ENCODE measurements at places on chromosomes 16 and 17.
A peak's percentile ranks its signal among the peaks of the same experiment; 100 is the strongest.

DNA sequence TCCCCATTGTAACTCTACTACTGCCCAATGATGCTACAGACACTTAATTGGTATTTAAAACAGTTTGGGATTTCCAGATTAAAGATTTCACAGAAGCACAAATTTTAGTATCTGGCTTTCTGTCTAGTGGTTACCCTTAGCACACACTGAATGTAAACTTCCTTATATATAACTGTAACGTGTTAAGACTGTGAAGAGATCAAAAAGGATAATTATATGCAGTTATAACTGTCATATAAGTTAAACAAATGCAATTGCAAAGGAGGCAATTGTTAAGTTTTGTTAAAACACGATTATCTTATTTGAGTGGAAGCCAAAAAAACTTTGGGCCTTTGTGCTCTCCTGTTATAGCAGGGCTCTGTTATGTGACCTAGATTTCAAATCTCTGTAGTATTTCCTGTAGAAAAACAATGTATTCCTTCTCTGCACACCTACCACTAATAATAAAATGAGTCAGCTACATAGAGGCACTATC lies 147.9 kb downstream of the STXBP4 start:
- DNase-seq = no peak

GRCh38 chr16:10982465-10983150 lies 38.2 kb downstream of the CLEC16A start:
- DNase-seq = no peak

DNA sequence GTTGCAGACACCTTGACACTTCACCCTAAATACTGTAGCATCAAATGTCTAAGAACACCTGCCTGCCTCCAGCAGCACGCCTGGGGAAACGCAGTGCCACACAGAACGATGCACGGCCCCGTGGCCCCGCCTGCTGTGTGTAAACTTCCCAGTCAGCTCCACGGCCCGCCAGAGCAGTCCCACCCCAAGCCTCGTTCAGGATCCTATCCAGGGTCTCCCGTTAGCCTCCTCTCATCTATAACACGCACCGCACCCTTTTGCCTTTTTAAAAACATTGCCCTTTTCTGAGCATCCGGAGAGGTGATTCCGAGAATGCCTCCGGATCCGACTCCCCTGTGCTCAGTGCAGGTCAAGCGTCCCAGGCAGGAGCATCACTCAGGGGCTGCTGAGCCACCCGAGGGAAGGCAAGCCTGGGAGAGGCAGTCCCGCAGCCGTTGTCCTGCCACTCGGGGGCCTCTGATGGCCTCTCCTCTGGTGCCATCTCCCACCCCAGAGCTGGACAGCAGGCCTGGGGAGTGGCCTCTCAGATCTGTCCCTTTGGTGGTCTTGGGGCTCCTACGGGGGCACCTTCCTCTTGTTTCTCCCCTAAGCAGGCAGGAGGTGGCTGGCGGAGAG lies 37.9 kb upstream of the SLC38A10 start:
- DNase-seq = no peak

- DNase-seq = no peak
Measured at GRCh38 chr17:43983515-43984411, 20.7 kb upstream of the NAGS start.

DNA sequence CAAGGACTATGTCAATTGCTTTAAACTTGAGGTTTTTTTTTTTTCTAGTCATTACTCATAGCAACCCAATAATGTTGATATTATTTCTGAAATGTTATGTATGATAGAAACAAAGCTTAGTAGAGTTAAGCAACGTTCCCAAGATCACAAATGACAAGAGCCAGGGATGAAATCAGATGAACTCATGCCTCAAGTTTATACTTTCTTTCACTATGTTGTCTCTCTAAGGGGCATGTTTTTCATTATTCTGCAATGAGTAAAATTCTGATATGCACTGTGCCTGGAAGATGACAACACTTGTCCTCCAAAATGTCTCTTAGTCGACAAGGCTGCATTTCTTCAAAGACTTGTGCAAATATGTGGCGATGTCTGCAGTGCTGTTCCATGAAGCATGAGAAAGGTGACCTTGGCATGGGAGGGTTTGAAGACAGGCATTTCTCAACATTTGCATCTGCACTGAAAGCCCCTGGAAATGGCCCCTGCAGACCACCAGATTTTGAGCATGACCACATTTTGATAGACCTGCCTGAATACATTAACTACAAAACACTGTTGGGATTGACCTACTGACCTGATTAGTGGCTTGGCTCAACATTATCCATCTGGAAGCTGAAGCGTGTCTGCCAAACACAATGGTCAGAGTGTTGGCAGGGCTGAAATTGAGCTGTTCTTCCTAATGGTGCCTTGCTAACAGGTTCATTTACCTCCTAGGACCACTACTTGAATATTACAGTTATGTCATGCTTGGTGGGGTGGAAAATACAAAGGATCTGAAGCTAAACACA lies 1027.5 kb downstream of the CDH11 start:
- no peak for DNase-seq

GRCh38 chr16:75376475-75377161 lies 56.7 kb downstream of the CFDP1 start:
- DNase-seq = no peak

DNA sequence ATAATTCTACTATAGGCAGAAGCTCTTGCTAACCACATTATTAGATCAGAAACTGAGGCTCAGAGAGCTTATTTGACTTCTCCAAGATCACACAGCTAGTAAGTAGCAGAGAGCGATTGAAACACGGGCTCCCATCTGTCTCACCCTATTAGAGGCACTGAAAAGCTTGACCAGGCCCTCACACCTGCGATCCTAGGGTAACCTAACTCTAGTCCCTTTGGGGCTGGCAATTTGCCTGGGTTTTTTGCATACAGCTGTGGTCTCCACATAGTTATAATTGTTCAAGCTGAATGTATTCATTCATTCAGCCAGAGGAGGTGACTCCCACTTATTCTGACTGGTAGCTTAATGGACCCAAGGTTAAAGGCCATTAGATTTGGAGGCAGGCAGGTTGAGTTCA lies 121.2 kb downstream of the ANKFN1 start:
- no peak for DNase-seq

DNA sequence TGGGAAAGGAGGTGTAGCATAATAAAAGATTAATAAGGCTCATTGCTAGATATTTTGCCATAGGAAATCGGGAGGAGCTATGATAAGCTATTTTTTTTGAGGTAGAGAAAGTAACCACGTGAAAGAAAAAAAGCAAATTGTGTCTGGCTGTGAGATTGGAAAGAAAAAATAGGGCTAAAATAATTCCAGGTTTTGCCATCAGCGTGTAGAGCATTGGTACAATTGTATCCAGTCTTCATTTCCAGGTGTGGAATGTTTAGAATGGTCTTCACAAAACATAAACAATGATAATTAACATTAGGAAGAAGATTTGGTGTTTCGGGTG lies 1.1 kb downstream of the TANC2 start:
- DNase-seq = no peak

DNA sequence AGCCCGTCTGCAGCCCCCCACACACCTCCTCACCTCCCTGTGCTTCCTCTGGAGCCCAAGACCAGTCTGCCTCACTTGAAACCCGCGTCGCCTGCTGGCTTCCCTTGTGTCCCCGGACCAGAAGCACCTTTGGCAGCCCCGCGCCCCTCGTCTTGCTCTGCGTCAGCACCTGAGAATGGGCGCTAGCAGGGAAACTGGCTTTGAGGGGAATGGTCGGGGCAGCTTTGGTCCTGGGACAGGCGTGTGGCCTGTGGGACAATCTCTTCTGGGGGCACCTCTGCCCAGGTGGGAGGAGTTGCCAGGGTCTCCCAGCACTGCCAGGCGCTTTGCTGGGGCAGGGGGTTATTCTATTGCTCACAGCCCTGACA lies 3.6 kb upstream of the MAFG start:
- DNase-seq = no peak

- no peak for DNase-seq
Measured at GRCh38 chr16:27403601-27403992, 1.6 kb downstream of the IL21R start.

GRCh38 chr17:8125154-8125946 lies 1.4 kb upstream of the HES7 start:
- DNase-seq = peak; percentile 81

DNA sequence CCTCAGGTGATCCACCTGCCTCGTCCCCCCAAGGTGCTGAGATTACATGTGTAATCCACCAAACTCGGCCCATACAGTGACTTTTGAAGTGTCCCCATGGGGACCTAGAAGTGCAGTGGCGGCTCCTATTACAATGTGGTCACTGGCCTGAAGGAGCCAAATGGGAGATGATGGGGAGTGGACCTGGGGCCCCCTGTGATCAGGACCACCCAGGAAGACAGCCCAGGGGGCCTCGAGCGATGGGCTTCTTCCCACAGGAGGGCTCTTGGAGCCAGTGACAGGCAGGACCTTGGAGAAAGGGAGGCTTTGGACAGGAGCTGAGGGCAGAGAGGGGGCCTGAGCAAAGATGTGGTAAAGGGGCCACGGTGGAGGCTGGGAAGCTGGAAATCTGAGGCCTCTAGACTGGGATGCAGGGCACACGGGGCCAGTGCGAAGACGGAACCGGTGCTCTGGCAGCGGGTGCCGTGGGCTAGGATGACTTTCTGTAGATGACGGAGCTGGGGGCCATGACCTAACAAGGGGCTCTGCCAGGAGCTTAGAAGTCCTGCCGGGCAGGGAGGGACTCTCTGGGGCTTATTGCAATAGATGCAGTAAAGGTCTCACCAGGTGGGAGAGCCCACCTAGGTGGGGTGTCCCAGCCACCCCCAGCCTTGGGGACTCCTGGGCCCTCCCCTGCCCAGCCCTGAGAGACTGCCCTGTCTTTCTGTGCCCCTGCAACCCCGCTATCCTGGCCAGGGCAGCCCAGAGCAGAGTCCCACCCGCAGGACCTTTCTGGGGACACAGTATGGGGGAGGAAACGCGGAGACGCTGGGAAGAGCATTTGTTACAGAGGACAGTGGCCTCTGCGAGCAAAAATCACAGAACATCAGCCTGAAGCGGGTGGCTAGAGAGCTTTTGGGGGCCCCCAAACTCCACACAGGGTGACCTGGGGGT lies 2.7 kb upstream of the C17orf99 start:
- DNase-seq = no peak

- DNase-seq = no peak
Measured at GRCh38 chr17:41697122-41697962, 8.7 kb downstream of the EIF1 start.

- no peak for DNase-seq
Measured at GRCh38 chr17:46815474-46816353, 2.8 kb downstream of the WNT3 start.

DNA sequence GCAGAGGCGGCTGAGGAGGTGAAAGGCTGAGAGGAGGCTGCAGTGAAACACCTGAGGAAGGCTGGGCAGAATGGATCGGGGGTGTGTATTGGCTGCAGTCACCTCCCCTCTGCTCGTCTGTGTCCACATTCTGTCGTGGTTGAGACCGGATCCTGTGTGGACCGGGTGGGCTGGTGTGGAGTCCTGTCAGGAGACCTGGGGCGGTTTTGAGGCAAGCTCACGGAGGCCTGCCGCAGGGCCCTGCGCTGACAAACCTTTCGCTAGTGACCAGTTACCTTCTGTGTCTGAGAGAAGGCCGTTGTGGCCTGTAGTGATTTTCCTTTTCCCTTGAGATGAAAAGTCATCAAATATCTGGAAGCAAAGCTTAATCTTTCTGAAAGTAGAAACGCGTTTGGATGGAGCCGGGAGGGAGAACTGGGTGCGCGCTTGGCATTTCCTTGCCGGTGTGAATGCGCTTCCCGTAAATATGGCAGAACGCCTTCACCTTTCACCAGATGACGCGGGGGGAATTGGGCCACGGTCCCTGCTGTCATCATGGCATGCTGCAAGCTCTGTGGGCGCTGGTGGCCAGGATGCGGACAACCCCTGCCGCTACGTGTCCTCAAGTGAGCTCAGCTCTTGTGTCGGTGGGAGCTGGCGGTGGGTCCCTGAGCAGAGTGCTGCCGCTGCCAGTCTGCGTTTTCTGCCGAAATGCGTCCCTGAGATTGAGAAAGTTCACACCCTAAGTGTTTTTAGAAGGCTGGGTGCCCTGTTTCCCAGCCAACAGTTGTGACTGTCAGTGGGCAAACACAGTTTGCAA lies 6.3 kb downstream of the BANP start:
- no peak for DNase-seq

GRCh38 chr17:2368359-2368758 lies 31.1 kb downstream of the SGSM2 start:
- no peak for DNase-seq

GRCh38 chr17:81400996-81401722 lies 5.9 kb downstream of the BAHCC1 start:
- DNase-seq = no peak

DNA sequence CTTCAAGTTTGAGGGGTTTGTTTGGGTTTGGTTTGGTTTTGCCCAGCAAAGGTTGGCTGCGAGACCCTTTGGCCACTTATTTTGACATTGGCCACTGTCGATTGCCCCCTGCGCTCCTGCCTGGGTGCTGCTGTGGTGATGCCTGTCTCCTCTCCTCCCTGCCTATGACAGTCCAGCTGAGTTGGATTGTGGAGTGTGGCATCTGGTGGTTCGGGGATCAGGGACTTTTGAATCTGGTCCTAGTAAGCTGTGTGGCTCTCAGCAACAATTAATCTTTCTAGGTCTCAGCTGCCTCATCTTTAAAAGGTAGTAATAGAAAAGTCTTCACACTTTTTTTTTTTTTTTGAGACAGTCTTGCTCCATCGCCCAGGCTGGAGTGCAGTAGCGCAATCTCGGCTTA lies 27.1 kb downstream of the CDK5RAP3 start:
- DNase-seq = no peak

DNA sequence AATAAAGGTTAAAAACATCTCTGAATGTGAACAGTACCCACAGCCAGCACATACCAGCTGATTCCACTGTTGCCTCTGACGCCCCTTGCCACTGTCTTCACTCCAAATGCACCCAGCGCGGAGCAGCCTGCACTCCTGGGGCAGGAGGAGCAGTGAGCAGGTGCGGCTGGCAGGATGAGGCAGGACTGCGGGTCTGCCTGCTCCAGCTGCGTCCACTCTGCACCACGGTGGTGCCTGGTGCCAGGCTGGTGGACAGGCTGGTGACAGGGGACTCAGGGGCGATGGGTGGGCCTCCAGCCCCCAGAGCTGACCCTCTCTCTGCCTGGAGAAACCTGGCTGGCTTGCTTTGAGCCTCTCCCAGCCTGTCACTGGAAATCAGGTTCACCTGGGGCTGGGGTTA lies 9.4 kb downstream of the RAB40B start:
- DNase-seq = no peak

DNA sequence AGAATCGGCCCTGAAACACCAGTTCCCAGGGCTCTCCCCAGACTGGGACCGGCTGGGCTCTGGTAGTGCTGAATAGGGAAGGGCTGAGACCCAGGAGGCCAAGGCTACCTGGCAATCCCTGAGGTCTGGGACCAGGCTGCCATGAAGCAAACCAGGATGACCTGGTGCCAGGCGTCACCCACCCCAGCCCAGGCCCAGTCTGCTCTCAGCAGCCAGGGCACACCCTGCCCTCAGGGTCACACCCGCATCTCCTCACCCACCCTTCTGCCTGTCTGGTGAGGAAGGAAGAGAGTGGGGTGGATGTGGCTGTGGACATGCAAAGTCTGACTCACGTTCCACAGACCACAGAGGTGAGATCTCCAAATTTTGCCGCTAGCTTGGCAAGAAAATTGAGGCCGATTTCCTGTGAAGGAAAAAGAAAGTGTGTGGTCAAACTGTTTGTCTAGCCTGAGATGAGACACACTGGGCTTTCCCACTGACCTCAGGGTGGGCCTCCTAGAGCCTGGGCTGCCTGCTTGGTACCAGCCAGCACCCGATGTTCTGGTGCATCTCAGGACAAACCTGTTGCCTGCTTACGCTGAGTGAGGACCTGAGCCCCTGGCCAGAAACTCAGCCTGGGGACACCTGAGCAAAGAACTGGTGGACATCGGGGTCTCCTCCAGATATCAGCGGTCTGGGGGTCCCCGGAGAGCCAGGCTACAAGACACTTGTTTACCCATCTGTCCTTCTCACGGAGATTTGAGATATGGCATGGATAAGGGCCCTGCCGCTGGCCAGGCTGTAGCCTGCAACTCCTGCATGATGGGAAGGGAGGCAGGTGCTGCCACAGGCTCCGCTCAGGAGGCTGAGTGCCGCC lies 6.3 kb upstream of the RAB37 start:
- no peak for DNase-seq
